ENCODE measurements at places on chromosomes 5 and 9.

DNA sequence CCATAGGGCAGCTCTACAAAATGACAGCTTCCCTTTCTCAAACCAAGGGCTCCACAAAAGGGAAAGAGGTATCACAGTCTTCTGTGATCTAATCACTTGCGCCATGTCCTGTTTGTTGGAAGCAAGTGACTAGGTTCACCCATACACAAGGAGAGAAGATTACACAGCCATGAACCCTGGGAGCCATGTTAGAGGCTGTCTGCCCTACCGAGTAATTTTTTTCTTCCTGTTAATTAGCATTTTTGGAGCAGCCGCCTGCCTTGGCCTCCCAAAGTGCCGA, 33.2 kb upstream of the GOLPH3 start:
- DNase-seq: no peak

DNA sequence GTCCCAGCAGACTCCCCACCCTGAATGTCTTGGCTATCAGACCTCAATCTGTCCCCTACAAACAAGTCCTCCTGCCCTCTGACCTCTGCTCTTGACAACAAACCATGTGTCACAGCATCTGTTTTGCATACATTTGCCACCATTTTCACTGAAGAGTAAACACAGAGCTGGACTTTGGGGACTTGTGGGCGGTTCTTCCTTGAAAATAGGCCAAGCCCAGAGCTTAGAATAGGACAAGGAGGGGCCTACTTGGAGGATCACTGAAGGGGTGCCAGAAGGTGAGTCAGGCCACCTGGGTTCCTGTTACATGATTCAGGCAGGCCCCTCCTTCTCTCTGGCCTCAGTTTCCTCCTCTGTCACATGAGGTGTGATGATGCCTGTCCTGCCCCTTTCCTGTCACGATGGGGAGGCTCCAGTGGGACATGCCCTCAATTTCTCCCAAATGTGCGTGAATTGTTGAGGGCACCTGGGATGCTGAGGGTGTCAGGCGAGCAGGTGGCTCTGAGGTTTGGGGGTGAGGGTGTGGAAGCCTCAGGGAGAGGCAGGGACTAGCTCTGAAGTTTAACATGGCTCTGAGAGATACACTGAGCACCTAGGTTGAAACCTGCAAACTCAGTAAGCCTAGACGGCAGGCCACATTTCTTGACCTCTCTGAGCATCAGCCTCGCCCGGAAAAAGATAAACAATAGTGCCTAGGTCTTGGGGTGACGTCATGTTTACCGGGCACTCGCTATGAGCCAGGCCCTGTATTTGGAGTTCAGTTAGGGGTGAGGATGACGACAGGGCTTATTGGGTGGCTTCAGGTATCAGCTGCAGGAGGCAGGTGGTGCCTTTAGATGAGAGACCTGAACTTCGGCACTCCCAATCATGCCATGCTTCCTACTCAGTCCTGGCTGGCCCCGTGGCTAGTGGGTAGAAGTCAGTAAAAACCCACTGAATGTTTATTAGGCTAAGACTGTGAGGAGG, 107.6 kb upstream of the PITX1 start:
- no peak for DNase-seq

DNA sequence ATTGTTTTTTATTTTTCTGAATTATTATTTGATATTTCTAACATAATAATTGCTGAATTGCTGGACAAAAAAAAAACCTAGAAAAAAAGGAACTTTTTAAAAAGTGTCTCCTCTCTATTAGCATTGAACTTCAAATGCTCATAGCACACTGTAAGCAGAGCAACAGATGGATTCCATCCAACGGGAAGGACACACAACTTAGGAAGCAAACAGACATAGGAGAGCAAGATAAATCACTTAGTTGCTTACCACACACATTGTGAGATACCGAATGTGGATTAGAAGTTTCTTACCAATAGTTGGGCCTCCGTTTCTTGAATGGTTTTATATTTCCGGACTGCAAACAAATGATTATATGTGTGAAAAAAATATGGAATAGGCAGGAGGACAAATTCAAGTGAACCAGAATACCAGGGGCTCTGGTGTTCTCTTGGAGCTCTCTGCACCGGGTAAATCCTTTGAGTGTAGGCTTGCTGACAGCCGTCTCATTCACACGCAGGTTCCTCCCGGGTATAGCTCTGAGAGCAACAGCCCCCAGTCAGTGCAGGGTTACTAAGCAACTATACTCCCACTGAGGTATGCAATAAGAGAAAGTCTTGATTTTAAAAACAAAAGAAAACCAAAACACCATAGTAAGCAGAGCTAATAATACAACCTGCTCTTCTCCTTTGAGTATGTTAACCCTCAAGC, 217.6 kb downstream of the TMEM167A start:
- no peak for DNase-seq

DNA sequence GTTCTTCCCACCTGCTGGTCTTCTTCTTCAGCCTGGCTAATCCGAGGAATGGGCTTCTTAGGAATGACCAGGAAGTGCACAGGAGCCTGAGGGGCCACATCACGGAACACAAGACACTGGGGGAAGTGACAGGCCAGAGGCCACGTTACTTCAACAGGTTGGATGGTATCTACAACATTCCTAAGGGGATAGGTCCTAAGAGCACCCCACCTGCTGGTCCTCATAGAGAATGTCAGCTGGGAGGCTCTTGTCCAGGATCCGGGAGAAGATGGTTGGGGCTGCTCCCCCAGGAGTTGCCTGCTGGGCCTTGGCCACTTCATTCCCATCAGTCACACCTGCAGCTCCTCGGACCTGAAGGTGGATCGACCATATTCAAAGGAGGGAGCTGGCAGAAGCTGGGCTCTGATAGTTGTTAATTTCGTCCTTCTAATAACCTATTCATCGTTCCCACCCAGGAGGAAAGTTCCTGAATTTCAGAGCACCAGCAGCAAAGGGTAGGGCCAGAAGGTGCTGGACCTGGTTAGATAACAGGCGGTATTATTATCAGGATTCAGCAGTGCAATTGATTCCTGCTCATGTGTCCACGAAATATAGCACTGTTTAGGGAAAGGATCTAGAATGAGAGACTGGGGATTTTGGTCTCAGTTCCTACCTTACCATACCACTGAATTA, 1.3 kb downstream of the HINT2 start:
- peak; percentile 61 for DNase-seq

GRCh38 chr5:15363601-15364000, 136.4 kb upstream of the FBXL7 start:
- no peak for DNase-seq

Measured in HuH-7 (cell line).